ENCODE measurements at places on chromosomes 5 and 9.

DNA sequence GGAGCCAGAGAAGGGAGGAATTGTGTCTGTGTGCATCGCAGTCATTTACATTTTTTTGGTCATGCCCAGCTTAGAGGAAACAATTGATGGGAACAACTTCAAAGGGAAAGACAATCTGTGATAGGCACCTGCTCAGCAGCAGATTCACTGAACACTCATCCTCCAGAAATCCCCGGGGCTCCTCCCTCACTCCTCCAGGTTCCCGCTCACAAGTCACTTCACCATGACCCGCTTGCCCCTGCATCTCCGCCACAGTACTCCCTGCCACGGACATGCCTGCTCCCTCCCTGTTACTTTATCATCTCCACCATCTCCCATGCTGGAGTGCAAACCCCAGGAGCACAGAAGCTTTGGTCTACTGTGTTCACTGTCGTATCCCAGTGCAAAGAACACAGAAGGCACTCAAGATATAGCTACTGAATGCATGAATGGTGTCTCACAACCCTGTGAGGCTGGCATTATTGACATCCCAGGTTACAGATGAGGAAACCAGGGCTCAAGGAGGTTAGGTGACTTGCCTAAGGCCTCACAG is 16.2 kb downstream of the LHX6 start:
- no peak for DNase-seq

- DNase-seq: no peak
Observed at GRCh38 chr5:105695941-105696340, 1974.8 kb downstream of the EFNA5 start.

DNA sequence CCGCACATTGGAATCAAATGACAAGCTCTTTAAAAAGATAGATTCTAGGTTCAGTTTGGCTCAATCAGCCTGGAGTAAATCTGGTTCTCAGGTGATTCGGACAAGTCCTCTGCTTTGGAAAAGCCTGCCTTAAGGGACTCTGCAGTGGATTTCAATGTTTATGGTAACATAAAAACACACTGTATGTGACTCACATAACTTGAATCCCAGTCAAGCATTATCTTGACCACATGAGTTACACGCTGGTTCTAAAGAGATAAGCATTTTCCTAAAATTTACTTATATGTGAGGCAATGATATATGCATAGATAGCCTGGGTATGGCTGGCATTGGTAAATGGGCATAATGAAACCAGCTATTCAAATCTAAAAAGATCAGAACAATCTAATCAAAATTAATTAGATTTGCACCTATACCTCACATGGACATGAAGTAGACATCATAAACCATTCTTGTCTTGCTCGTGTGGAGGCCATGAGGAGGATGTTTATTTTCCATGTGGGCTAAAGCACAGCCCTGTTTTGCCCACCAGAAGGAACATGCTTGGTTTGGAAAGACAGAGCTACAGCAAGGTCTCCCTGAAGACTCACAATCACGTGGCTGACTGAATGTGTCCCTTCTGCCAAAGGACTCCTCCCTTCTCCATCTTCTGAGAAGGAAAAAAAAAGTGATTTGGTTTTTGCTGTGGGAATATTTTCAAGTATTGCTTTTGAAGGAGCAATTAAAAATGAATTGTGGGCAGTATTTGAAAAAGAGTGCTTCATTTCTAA is 351.7 kb downstream of the DIRAS2 start:
- DNase-seq: no peak

GRCh38 chr5:54159153-54159892 is 151.1 kb downstream of the ARL15 start:
- DNase-seq: no peak

- no peak for DNase-seq
Observed at GRCh38 chr5:95110118-95110517, 174.8 kb downstream of the MCTP1 start.

- peak; percentile 79 for DNase-seq
Observed at GRCh38 chr5:43007911-43008362, 32.2 kb downstream of the ANXA2R start.

GRCh38 chr9:456365-456764 is 241.7 kb downstream of the DOCK8 start:
- no peak for DNase-seq

GRCh38 chr5:7251132-7251531 is 144.8 kb upstream of the ADCY2 start:
- DNase-seq: no peak

GRCh38 chr9:133005957-133006356 is 24.8 kb upstream of the GTF3C5 start:
- no peak for DNase-seq
